ELR (cell line): ENCODE measurements at places on chromosomes 2 and 18.

GRCh38 chr2:88613921-88614320 lies 13.3 kb downstream of the EIF2AK3 start:
- DNase-seq: no peak

DNA sequence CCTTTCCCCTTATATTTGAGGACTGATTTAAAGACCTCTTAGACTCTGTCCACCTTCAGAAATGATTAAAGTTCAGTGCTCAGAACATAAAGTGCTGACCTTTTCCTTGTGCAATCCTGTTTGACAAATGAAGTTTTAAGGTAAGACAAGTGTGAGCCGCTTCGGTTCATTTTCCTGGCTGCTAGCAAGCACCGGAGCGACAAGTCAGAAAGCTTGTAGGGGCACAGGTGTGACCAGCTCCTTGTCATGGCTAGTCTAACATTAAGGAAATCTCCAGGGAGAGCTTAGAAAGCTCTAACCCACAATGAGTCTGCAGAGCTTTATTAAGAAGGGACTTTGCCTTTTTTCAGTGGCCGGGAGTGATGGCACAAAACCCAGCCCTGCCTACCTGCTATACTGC lies 2.3 kb upstream of the NCKAP5 start:
- DNase-seq: no peak

GRCh38 chr2:139940686-139941085 lies 1160.5 kb upstream of the NXPH2 start:
- peak; percentile 33 for DNase-seq

DNA sequence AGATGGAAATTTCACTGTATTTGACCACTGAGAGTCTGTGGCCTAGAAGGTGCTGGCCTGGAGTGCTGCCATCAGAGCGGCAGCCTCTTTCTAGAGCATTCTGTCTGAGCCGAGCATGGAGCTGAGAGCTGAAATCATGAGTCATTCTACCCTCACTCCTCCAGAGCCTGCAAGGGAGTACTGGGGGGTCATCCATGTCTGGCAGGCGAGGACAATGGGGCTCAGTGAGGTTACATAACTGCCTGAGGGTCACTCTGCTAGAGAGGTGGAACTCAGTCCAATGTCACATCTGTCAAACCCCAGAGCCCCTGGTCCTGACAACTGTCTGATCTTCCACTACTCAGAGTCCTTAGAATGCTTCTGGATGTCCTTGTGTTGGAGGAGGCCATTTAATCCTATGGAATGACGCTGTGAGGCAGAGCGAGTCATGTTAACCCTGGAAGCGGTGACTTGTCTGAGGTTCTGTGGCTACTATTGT lies 65.3 kb downstream of the HAUS1 start:
- DNase-seq: peak; percentile 81

DNA sequence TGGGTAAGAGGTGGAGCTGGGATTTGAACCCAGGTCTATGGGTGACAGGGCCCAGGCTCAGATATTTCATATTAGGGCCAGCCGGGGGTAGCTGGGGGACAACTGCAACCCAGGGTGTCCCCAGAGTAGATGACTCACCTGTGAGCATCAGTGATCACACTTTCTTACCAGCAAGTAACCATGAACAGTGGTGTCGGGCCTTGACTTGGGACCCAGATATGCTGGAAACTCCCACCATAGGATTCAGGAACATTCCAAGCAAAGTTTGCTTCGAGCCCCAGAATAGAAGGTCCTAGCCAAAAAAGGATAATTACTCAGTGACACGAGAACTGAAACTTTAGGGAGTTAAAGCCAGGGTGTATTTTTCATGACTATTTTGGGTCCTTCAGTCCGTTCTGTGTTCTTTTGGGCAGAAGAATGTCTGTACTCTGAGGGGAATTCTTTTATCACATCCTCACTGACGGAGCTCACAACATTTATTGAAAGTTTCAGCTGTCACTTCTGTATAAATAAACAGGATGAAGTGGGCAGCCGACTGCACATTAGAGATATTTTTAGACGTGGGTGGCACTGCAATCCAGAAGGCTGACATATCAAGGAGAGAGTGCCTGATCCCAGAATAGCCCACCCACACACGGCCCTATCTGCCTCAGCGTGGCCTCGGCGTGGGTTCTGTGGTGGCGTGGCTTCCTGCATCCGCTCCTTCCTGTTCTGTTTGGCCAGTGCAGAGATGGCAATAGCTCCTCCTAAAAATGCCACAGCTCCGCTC lies 45.6 kb downstream of the RAMP1 start:
- DNase-seq: peak; percentile 25

GRCh38 chr2:221726894-221727513 lies 154.9 kb upstream of the EPHA4 start:
- no peak for DNase-seq

DNA sequence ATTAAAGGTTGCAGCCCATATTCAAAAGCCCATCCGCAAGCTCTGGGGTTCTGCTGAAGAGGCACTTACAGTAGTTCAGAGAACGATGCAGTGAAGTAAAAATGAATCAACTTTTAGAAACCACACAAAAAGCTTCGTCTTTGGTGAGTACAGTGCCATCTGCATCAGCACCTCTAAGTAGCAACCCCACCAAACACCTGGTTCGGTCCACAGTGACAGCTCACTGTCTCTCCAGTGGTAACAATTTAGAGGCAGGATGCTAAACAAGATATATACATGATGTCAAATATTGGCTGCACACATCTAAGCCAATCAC lies 275.4 kb upstream of the TCF4 start:
- DNase-seq: no peak

- DNase-seq: no peak
Observed at GRCh38 chr2:127659408-127660290, 13.7 kb downstream of the GPR17 start.

DNA sequence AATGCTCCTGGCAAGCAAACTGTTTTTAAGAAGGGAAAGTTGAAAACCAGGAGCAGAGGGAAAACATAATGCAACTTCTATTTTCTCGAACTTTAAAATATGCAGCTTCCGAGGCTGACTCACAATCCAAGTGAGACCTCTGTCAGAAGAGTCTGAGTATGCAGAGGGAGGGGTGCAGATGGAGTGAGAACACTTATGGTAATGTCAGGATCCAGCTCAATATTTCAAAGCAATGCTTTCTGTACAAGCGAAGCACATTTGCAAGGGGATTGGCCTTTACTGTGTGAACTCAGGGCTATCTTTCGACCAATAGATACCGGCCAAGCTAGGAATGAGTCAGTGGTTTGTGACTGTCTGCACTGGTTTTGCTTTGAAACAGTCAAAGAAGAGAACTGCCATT lies 242.7 kb downstream of the CNTNAP5 start:
- DNase-seq: no peak

GRCh38 chr18:75915941-75916623 lies 488.6 kb upstream of the SMIM21 start:
- no peak for DNase-seq

- DNase-seq: peak; percentile 75
Observed at GRCh38 chr2:118221536-118222272, 133.4 kb downstream of the INSIG2 start.

GRCh38 chr2:48454504-48454903 lies 75.5 kb upstream of the STON1 start:
- no peak for DNase-seq

DNA sequence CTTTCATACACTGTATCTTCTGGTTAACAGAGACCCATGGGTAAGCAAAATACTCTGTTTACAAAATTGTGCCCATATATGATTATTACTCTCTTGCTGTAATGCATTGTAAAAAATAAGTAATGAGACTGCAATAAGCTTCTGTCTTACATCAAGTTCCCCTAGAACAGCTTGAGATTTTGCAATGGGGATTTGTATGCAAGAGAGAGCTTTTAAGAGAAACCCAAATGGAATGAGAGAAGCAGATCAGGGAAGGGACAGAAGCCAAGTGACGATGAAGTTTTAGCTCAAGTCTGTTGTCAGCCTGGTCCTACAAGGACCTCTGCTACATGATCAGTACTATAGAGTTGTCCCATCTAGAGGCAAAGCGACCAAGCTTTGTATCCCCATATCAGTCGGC lies 218.1 kb upstream of the VWC2L start:
- DNase-seq: no peak

GRCh38 chr2:39118786-39119499 lies 1.9 kb downstream of the SOS1 start:
- peak; percentile 45 for DNase-seq

GRCh38 chr18:68734308-68734707 lies 19.4 kb upstream of the TMX3 start:
- DNase-seq: peak; percentile 80

- peak; percentile 67 for DNase-seq
Observed at GRCh38 chr2:217335341-217335966, 475.6 kb upstream of the TNP1 start.

- no peak for DNase-seq
Observed at GRCh38 chr2:66461664-66462500, 27.0 kb downstream of the MEIS1 start.

DNA sequence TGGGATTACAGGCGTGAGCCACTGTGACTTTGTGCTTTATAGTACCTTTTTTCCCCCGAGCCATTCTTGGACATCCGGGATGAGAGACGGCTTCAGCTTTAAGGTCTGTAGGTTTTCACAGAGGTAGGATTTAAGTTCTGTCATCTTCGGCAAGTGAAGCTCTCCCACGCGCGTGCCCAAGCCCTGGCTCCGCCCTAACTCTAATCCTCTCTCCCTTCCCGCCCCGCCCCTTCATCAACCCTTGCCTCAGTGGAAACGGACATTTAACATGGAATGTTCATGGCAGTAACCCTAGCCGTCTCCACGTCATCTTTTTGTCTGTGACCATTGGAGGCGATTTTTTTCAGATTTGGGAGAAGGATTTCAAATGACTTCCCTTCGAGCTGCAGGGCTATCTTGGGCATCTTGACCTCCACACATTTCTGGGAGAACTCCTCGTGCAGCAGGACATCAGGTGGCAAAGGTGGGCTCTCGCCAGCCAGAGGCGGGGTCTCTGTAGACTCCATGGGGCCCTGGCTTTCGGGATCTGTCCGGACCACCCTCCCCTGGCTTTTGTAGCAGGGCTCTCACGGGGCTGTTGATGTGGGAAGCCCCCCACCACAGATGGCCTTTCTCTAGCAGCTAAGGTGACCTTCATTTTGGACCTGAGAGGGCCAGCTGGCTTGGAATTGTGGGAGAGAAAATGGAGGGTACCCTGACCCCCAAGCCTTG lies 6.8 kb downstream of the COLEC11 start:
- no peak for DNase-seq

- DNase-seq: no peak
Observed at GRCh38 chr2:196750291-196750923, 49.1 kb downstream of the GTF3C3 start.

DNA sequence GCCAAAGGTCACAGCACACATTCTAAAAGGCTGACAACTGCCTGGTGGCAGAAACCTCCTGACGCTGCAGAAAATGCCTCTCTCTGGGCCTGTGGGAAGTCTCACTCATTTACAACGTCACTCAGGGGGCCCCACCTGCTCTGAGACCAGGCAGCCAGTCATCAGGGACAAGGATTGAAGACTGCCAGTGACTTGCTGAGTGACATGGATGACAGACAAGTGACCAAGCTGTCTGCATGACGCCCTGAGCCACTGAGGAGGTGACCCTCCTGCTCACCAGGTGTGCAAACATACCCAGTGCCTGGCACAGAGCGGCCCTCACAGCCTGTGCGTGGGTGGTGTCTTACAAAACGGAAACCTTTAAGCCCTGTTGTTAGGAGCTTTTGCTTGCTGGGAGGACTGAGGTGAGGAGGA lies 392.4 kb downstream of the TNS1 start:
- no peak for DNase-seq

DNA sequence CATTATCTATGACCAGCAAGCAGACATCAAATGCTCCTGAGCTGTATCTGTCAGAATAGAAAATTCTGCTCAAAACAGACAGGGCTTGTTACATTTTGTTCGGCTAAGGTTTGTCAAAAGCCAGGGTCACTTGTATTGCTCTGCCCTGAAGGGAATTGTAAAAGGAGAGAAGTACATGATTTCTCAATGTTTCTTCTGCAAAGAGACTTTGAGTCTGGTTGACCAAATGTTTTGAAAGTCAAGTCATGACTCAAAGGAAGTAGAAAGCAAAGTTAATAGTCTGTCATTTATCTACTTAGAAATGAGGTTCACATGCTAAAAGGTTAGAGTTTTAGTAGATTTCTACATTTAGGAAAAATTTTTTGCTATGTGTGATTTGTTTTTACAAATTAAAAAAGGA lies 1624.1 kb upstream of the ZEB2 start:
- DNase-seq: peak; percentile 1

DNA sequence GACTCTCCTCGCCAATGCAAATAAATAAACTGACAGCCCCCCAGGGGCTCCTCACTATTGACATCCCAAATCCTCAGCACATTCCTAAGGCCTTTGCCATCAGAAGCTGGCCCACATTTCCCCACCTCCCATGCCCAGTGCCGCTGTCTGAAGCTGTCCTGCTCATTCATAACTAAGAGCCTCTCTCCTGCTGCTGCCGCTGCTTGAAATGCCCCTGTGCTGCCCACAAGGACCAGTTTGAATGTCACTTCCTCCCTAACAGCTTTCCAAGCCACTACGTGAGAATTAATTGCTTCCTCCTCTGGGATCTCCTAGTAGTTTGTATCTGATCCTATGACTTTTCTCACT lies 151.6 kb upstream of the CAPN13 start:
- no peak for DNase-seq

DNA sequence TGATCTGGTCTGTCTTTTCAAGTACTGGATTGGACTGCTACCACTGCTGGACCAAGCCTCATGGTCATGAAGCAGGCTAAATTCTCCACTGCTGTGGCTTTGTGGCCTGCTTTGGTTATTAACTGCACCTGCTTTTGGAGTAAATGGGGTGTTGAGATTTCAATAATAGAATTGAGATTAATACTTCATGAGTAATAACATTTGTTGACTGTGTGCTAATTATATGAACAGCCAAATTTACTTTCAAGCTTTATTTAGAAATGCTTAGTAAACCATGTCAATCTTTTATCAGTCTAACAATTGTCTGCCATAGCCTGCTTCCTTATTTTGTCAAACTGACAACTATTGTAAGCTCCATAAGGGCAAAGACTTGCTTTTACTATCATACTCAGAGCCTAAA lies 27.4 kb upstream of the MTIF2 start:
- no peak for DNase-seq

DNA sequence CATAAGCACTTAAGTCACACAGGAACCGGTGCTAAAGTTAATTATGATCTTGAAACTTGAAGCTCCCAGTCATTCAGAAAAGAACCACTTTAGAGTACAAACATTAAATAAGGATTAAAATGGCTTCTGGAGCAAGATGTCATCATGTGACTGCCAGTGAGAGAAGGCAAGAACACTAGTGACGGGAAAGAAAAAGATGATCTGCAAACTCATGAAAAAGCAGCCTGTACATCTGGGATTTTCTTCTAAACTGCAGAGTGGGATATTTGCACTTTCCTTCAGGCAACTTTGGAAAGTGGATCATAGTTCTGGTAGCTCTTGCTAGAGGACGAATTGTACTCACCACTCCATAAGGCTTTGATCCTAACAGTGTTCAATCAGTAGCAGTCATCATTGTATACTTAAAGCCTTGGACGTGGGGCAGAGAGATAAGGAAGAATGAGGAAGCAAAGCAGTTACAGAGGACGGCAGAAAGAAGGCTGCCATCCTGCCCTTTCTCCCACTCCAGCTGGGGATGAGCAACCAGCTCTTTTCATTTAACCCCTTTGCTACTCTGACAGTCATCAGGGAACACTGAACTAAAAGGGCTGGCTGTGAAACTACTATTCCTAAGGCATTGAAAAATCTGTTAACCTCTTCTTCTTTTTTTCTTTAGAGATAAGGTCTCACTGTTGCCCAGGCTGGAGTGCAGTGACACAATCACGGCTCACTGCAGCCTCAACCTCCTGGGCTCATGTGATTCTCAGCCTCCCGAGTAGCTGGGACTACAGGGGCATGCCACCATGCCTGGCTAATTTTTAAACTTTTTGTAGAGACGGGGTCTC lies 18.1 kb downstream of the ABHD3 start:
- DNase-seq: no peak
